ENCODE measurements at places on chromosomes 1 and 21. TPM values are rescaled to one million over a fixed set of nuclear protein-coding genes. Genes with fewer than 3 reads are reported as not detected.

Gene NUAK2
- 13.9 TPM for polyA plus RNA-seq

Gene RORC
- polyA plus RNA-seq = 7.1 TPM

Gene CELA3A
- polyA plus RNA-seq = 13.8 TPM

Gene SLAMF9
- polyA plus RNA-seq = 0.15 TPM

Gene GPR3
- 0.54 TPM for polyA plus RNA-seq

Gene COL24A1
- polyA plus RNA-seq = under 0.01 TPM

Gene PPP1R8
- 31.8 TPM for polyA plus RNA-seq

Gene NPHP4
- 1.2 TPM for polyA plus RNA-seq

Gene EGLN1
- polyA plus RNA-seq = 18.0 TPM

Gene TMEM240
- polyA plus RNA-seq = 3.7 TPM

Gene NR5A2
- polyA plus RNA-seq = 10.0 TPM

Gene ATAD3B
- polyA plus RNA-seq = 5.3 TPM

Gene TDRD10
- 2.0 TPM for polyA plus RNA-seq

Gene FOXD3
- not detected for polyA plus RNA-seq

Gene SPRR2D
- not detected for polyA plus RNA-seq

Gene SLC16A4
- polyA plus RNA-seq = 3.0 TPM
